ENCODE measurements at places on chromosomes 11 and 22. TPM values are rescaled to one million over a fixed set of nuclear protein-coding genes. Genes with fewer than 3 reads are reported as not detected.
A peak's percentile ranks its signal among the peaks of the same experiment; 100 is the strongest.

The RIC3 gene
- 13.4 TPM for total RNA-seq

The PTPRJ gene
- 52.8 TPM for total RNA-seq

The OPCML gene
- not detected for total RNA-seq

The CD248 gene
- total RNA-seq, result not detected

The OR52A1 gene
- not detected for total RNA-seq

The TSGA10IP gene
- total RNA-seq, result not detected

The MOGAT2 gene
- not detected for total RNA-seq

The LRRC74B gene
- total RNA-seq, result not detected

The HBB gene
- not detected for total RNA-seq

- no peak for ATAC-seq
These were observed 133.5 kb downstream of the COMMD9 start for GRCh38 chr11:36155770-36156160.

GRCh38 chr22:23874871-23875270, 17.2 kb downstream of the SLC2A11 start:
- ATAC-seq, result no peak

DNA sequence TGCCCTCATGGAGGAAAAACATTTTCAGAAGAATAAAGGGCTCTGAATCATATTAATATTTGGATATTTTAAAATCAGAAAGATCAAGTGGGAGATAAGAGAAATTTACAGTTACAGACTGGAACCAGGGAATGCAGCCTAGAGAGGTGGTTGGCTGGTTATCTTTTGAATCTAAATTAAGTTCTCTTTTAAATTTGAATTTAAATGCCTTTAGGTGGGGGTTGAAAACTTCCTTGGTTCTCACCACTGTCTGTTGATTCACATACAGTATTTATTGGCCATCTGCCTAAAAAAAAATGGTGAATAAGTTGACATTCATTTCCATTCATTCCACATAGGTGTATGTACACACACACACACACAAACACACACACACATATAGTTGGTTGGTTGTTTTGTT, 35.7 kb upstream of the PTPRJ start:
- ATAC-seq, result no peak

GRCh38 chr22:26658161-26658560, 773 bp downstream of the MIAT start:
- peak; percentile 37 for ATAC-seq

DNA sequence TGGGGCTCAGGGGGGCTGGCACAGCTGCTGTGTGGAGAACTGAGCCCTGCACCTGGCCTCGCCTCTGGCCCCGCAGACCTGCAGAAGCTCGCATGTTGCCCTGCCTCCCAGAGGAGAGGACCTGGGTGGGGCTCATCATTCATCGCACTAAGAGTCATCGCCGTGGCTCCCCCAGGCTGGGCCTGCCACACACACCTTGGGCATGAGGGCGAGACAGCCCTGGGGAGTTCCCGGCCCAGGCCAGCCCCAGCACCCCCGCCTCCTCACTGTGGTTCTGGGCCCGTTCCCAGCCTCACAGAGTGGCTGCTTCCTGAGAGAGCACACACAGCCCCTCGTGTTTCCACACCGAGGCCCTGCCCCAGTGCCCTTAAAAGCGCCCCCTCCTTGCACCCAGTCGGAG, 694.6 kb downstream of the TBC1D22A start:
- no peak for ATAC-seq

DNA sequence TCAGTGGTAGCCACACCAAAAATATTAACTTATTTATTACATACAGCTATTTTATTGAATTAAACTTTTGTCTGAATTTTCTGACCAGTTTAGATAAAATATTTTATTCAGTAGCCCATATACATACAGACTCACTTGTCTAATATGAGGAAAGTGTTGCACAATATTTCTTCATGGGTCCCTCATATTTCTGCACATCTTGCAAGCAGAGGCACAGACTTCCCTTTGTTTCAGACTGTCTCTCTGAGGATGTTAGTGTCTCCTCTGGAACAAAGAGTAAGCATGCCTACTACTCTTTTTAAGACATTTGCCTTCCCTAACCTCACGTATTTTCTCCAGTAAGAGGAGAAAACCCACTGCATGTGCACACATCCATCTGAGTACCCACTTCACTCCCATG, 81.2 kb downstream of the OR5AK2 start:
- no peak for ATAC-seq

GRCh38 chr11:5345831-5346230, 2.5 kb upstream of the OR51B5 start:
- no peak for ATAC-seq

DNA sequence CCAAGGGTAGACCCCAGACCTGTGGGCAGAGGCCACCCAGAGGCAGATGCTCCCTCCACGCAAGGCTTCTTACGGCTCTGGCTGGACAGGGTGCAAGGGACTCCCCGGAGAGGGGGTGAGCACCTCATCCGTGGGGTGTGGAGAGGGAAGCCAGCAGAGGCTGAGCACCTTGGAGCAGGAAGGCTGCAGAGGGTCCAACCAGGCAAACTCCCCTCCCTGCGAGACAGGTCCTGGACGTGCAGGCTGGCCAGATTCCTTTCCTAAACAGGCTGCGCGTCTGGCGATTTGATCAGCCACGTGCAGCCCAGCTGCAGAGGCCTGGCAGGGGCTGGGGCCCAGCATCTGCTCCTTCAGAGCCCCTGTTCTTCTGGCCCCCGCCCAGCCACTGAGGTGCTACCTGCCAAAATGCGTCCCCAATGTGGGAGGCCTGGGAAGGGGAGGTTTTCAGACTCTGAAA, 49.3 kb downstream of the WNT11 start:
- ATAC-seq, result no peak

DNA sequence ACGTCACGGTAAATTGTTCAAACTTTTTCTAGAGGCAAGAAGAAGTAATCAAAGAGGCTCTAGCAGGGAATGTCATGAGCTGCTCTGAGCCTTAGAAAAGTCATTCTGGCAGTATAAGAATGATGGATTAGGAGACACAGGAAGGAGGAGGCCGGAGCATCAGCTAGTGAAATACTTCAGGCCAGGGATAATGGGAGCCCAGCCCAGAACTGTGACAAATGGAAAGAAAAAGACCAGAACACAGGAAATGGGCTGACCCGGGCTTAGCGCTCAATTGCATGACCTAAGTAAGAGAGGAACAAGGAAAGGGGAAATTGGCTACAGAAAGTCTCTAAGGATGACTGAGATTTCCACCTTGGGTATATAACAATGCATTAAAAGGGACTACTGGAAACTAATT, 108.6 kb downstream of the LARGE1 start:
- ATAC-seq, result no peak

DNA sequence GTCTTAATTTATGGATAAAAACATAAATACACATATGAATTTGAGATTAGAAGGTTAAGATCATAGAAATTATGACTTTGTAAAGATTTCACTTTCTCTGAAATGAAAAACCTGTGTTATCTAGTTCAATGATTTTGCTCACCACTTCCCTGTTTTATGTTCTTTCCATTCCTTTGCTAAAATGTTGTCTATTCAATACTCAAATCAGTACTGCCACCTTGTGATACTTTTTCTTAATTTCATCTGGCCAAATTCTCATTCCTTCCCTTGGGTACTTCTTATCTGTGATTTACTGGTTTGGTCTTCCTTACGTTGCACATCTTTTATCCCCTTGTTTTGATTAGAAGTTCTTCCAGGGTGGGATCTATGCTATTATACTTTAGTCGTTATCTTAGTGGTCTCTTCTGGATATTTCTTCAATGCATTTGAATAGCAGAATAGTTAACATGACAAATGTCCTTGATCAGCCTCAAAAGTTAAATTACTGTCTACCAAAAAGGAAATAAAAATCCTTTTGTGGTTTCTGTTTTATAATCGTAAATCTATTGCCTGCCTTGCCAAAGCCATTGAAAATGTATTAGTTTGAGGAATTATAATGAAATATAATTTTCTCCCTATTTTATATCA, 197.0 kb downstream of the PGR start:
- no peak for ATAC-seq

DNA sequence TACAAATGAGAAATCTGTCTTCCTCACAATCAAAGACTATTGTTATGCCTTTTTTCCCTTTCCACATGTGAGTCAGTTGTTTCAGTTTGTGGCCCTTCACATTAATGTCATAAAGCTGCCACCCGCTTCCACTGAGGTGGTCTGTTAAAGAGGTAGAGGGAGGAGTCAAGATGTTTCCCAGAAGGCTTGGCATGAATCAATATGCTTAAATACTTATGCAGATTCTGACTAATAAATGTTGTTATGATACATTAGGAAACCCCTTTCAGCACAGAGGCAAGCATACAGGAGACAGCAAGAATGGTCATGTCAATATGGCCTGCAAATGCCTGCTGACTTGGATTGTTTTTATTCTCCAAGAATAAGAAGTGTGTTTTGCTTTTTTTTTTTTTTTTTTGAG, 6.5 kb downstream of the RTN3 start:
- ATAC-seq, result peak; percentile 95

DNA sequence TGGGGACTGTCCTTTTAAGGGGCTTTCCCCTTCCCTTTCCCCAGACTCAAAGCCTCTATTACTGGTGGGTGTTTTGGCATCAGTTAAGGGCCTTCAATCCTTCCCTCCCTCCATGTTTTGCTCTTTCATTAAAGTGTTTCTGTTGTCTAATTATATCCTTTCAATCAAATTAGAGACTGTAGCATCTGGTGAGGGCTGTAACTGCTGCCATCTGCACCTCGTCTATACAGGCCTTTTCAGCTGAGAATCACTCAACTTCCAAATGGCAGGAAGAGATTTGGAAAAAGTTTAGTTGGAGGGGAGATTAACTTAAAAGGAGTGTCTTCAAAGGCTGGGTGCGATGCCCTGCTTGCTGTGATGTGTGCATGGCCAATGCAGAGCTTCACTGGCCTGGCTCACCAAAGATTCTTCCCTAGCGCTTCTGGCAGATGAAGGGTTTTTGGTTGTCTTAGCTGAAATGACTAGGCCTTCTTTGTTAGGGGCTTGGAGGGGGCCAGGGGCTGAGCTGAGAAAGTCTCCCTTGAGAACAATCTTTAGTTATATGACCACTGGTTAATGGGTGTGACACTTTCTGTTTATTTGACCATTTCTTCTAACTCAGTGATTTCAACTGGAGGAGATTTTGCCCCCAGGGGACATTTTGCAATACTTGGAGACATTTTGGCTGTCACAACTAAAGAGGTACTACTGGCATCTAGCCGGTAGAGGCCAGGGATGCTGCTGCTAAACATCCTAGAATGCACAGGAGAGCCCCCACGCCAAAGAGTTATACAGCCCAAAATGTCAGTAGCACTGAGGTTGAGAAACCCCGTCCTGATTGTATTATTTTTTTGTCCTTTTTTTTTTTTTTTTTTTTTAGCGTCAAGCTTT, 7.5 kb downstream of the KREMEN1 start:
- ATAC-seq, result no peak

DNA sequence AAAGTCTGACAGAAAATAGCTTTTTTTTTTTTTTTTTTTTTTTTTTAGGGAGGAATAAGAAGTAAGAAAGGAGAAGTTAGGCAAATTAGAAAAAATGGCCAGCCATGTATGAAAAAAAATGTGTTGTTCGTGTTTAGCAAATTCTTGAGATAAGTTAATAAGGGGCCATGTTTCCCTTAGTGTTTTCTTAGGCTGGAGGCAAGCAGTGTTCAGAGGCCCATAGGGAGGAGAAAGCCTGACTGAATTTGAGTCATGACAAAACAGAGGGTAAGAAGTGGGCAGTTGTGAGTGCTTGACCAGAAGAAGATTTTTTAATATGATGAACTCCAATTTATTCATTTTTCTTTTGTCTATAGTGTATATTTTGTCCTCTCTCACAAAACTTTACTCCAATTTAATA, 766.4 kb downstream of the FAM181B start:
- ATAC-seq, result no peak

DNA sequence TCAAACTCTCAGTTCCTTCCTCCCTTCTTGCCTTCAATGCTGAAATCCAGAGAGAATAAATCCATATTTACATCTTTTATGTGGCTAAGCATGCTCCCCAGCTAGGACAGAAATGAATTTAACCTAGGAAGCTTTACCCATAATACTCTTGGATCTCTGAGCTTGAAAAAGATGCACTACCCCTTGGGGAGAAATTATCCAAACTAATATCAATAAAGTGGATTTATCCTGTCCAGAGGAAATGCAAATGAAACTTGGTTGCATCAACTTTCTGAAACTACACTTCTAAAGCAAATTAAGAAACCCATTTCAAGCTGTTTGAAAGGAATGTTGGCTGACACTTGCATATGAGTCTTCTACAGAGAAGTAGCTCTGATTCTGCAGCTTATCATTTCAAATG, 347.9 kb downstream of the TTC28 start:
- ATAC-seq, result no peak

DNA sequence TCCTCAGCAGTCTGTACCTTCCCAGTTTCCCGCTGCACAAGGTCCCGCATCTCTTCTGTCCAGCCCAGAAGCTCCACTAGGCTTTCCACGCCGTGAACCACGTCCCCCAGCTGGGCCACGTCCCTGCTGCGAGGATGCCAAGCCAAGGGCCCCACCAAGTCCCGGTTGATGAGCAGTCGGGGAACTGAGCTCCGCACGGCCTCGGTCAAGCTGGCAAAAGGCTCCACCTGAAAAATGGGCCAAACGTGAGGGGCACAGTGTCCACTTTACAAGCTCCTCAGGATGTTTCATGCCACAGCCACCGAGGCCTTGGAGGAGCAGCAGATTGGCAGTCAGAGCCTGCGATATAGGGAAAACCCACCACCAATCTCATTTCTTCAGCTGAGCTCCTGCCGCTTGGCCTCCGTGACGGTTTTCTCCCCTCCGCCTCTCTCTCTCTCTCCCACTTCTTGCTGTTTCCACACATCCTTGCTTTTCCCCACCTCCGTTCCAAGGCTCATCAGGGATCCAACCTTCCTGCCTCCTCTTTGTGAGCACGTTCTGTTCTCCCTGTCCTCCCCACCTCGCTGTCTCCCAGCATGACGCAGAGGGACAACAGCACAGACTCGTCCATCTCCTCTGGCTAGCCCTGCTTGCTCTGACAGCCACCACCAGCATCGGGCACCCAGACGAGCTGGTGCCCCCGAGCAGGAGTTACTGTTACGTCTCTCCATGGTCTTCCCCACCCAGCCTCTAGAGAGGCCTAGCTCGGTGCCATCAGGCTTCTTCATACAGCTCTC, 11.5 kb downstream of the RIC8A start:
- no peak for ATAC-seq

- no peak for ATAC-seq
These were observed 28.8 kb downstream of the YAP1 start for GRCh38 chr11:102139081-102139498.

GRCh38 chr11:111364503-111364902, 14.6 kb downstream of the POU2AF1 start:
- no peak for ATAC-seq

GRCh38 chr11:36478700-36479329, 31.3 kb downstream of the TRAF6 start:
- peak; percentile 43 for ATAC-seq

GRCh38 chr22:23752090-23752691, 1.3 kb upstream of the ZNF70 start:
- ATAC-seq, result no peak

All from activated T-helper 17 cell treated with anti-CD3 and anti-CD28 coated beads, Interleukin-2, amount 50 U/mL, for 72 hours (primary cell).